Stimulated activated memory B cell treated with anti-CD40 and anti-IgM and Interleukin-4, amounts not matched to agents 10 μg/mL and 1 μg/mL and 100 μg/mL, for 72 hours (primary cell): ENCODE measurements at places on chromosomes 5 and 9.

DNA sequence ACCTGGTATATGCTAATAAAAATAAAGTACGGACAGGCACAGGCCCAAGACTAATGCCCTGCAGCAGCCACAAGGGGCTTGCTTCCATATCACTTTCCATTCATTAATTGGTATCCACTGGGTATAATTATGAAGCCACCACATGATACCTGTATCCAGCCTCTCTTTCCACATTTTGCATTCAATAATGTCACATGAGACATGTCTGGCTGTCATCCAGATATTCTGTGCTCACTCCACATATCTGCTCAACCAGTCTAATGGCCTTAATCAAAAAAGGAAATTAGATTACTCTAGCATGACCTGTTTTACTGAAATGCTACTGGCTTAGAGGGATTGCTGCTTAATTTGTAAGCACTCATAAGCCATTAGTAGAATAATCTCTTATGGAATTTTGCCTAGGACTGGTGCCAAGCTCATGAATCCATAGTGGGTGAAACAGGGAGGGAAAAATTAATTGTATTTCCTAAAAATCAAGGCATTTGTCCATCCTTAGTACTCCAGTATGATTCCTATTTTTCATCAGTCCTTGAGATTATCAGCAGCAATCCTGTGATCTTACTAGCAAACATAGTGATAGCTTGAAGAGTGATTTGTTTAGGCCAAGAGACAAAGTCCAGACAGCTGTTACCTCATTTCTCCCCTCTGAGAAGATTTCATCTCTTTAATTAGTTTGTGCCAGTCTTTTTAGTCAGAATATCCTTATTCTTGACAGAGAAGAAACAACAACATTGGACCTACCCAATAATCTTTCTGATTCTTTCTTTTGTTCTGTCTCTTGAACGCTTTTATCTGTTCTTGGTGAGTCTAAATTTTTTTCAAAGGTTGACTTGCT lies 119.2 kb upstream of the ABCA1 start:
- no peak for ATAC-seq

DNA sequence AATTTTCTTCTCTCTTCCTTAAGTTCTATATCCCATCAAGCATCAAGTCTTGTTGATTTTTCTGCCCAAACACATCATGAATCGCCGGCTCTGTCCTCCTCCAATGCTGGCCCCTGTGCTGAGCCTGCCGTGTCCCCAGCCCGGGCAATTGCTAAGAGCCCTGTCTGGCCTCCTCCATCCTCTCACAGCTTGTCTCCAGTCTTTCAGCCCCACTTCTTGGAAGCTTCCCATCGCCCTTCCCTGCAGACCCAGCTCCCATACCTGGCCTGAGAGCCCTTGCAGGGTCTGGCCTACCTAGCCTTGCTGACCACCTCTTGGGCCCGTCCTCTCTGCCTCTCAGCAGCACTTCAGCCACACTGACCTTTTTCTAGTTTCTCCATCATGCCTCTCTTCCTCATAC lies 61.9 kb downstream of the COL15A1 start:
- ATAC-seq = no peak

GRCh38 chr9:31674264-31674663 lies 710.2 kb upstream of the ACO1 start:
- ATAC-seq = no peak

DNA sequence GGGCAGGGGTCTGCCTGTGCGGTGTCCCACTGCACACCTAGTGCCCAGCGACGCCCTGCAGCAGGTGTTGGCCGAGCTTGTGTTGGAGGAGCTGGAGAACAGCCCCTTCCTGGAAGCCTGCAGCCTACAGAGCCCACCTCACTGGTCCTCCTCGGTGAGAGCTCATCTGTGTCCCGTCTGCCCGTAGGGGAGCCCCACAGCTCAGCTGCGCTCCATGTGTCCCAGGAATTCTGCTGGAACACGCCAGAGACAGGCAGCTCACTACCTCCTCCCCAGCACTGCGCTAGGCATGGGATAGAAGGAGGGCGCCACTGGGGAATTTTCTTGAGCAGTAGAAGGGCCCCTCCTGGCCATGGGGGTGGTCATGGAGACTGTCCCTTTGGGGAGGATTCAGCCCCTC lies 44.0 kb downstream of the DUSP1 start:
- ATAC-seq = no peak
